T follicular helper cell (primary cell): ENCODE measurements at places on chromosomes 6 and 20.

DNA sequence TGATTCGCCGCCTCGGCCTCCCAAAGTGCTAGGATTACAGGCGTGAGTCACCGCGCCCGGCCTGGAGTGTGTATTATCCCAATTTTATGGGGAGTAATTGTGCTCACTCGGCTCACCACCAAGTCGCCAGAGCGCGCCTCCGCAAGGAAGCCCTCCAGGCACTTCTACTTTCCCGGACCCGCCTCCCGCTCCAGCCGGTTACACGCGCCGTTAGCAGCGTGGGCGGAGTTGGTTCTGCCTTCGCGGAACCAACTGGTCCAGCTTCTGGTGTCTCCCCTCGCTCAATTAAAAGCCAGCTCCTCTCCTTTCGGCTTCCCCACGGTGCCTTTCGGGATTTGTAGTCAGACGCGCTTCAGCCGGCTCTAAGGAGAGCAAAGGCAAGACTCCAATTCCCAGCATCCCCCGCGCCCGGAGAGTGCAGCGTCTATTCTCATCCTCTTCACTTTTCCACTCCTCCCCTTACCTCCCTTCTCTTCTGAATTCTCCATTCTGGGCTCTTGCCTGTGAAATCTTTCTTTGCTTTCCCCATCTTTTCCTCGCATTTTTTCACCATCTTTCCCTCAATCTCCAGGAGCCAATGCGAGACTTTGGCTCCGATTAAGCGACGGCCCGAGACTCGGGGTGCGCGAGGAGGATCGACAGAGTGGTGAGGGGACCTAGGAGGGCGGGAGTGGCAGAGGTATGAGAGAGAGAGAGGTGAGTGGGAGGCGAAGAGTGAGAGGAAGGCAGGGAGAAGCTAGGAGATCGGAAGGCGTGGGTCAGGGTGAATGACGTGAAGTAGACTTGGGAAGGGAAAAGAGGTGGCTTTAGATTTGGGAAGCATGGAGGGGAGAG lies at the start of gene GTF2H4:
GTF2H4 (plus strand) TSS at position 450 of the 834 bp plus-strand sequence.
- DNase-seq, result peak; percentile 93

DNA sequence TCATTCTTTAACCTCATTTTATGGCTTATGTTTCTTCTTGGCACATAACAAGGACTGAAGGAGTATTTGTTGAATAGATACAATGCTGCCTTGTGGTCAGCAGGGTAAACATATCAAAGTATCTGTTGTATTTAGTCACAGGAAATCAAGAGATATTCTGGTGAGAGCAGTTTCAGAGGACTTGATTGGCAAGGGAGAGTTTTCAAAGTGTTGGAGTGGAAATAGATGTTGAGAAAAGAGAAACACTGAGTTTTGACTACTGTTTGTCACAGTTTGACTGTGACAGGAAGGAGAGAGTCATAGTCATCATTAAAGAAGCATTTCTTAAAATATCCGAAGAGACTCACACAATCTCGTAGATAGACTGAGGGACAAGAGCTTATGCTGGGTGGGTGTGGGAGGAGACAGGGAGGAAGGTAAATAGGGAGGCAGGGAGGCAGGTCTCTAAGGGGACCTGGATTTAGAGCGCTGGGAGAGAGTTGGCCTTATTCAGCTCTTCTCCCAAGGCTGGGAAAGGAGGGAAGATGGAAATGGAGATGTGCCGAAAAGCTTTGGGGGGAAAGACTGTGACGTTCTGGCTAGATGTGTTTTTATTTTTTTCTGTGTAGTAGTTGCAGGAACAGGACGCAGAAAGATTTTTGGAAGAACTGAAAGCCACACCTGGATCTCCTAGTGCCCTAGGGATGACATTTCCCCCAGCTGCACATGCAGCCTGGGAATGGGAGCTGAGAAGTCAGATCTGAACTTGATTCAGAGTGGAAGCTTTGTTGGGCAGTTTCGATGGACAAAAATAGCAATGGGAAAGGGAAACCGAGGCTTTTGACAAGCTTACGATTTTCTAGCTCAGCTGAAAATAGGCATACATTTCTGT lies 65.0 kb upstream of the IFNGR1 start:
- no peak for DNase-seq

- no peak for DNase-seq
Observed at GRCh38 chr6:152272486-152272885, 364.7 kb downstream of the SYNE1 start.

GRCh38 chr6:161138543-161139303 lies 135.1 kb downstream of the AGPAT4 start:
- no peak for DNase-seq

DNA sequence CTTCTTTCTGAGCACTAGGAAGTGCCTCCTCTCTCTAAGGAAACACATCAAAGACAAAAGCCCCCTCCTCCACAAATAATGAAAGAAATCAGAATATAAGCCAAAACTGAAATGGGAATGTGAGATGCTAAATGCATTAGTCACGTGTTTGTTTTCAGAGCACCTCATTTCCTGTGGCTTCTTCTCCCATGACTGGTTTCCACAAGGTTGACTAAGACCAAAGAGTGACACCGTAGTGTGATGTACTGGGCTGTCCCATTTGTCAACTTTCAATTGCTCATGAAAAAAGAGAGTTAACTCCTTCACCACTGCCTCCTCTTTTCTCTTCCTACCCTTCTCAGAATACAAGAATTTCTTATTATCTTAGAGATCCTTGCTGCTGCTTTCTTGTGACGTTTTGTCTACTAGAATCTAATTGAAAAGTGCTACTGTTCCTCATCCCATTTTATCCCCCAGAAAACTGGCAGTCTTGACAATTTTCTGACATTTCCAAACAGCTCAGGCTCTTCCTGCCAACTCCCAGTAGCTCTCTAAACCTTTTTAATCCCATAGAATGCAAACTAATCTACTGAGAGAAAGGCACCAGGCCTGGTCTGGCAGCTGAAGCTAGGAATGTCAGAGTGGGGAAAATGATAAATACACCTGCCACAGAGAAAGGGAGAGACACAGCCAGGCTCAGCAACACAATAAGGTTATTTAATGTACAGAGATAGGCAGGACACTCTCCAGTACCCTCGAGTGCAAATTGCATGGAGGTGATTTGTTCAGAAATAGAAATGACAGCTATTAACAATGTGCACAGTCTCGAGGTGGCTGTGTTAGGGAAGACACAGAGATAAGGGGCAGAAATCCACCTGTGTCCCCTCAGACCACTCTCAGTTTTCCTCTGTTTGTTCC lies 671.7 kb upstream of the NRSN1 start:
- DNase-seq, result no peak

DNA sequence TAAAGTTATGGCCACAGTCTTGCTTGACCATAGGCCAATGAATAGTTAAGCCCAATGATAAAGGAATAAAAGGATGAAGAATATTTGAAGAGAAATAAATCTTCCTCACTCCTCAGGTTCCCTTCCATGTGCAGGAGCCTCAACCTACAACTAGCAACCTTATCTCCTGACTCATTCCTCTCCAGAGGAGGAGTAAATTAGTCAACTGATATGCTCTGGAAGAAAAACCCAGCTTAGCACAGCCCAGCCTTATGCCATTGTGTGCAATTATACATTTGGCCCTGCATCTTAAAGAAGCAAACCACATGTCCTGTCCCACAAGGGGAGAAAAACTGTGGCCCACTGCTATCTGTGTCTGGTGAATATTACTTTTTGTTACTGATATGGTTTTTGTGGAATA lies 82.1 kb downstream of the PHIP start:
- no peak for DNase-seq

DNA sequence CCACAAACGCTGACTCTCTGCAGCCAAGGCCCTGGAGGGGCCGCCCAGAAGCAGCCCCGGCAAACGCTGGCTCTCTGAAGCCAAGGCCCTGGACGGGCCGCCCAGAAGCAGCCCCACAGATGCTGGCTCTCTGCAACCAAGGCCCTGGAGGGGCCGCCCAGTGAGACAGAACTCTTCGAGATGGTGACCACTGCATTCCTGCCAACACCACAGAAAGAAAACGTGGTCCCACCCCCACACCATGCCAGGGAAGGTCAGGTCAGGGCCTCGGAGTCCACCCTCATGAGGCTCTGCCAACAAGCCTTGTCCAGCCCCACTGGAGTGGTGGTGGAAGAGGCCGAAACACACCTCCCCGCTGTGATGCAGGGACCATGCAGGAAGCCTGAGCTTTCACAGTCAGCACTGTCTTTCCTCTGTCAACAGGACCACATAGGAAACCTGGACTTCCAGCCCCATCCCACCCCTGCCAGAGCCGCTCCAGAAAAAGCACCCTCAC lies 97.5 kb downstream of the DLL1 start:
- no peak for DNase-seq
